ENCODE measurements at places on chromosomes 7 and 10. TPM values are rescaled to one million over a fixed set of nuclear protein-coding genes. Genes with fewer than 3 reads are reported as not detected.
A peak's percentile ranks its signal among the peaks of the same experiment; 100 is the strongest.

NME8 gene
- not detected for total RNA-seq

SCD gene
- 138 TPM for total RNA-seq

RASSF4 gene
- total RNA-seq, result 1.7 TPM

SPDYE16 gene
- total RNA-seq, result not detected

DNA sequence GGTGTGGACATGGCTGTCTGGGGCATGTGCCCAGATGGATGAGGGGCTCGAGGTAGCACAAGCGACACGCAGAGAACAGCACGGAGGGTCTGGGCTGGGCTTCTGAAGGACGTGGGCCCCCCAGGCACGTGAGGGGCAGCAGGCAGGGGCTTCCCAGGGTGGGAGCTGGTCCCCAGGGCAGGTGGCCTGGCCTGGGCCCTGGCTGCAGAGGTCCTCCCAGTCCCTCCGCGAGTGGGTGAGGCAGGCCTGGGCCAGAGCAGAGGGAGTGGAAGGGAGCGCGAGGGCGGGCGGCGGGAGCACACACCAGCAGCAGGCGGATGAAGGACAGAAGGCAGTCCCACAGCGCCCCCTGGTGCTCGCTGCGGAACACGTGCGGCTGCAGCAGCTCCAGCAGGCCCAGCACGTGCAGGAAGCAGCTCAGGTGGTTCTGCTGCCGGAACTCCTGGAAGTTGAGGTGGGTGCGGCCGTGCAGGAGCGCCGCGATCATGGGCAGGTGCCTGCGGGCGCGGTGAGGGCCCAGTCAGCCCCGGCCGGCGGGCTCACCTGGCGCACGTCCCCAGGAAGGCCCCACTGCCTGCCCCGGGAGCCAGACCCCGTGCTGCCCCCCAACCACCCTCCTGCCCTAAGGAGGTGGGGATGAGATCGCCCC is 14.7 kb upstream of the MICALL2 start:
- DNase-seq, result peak; percentile 26

- DNase-seq, result no peak
Measured at GRCh38 chr10:69914398-69915214, 112.9 kb downstream of the COL13A1 start.

GRCh38 chr7:121266307-121266894 is 62.4 kb upstream of the WNT16 start:
- DNase-seq, result no peak

GRCh38 chr7:85565276-85565675 is 378.4 kb upstream of the SEMA3D start:
- no peak for DNase-seq

Data from esophagus squamous epithelium (tissue), 5 donors.